Suprapubic skin (tissue), 4 donors: ENCODE measurements at places on chromosomes 1 and 21. TPM values are rescaled to one million over a fixed set of nuclear protein-coding genes. Genes with fewer than 3 reads are reported as not detected.

CLCA4 gene
- total RNA-seq, result 2.3 TPM

CRB1 gene
- total RNA-seq, result not detected

RNU1-4 gene
- under 0.01 TPM for total RNA-seq

STXBP3 gene
- 48.8 TPM for total RNA-seq

RPE65 gene
- total RNA-seq, result not detected

WARS2 gene
- 14.9 TPM for total RNA-seq

RPTN gene
- 10.8 TPM for total RNA-seq

GPX7 gene
- total RNA-seq, result 7.5 TPM

HMCN1 gene
- total RNA-seq, result 3.8 TPM

AMPD1 gene
- not detected for total RNA-seq

ASCL5 gene
- total RNA-seq, result not detected

HES4 gene
- 29.0 TPM for total RNA-seq

- DNase-seq, result no peak
Measured at GRCh38 chr1:42453386-42453785, 2.4 kb downstream of the ZMYND12 start.

- DNase-seq, result no peak
Measured at GRCh38 chr1:157966031-157966537, 27.4 kb upstream of the KIRREL1 start.

DNA sequence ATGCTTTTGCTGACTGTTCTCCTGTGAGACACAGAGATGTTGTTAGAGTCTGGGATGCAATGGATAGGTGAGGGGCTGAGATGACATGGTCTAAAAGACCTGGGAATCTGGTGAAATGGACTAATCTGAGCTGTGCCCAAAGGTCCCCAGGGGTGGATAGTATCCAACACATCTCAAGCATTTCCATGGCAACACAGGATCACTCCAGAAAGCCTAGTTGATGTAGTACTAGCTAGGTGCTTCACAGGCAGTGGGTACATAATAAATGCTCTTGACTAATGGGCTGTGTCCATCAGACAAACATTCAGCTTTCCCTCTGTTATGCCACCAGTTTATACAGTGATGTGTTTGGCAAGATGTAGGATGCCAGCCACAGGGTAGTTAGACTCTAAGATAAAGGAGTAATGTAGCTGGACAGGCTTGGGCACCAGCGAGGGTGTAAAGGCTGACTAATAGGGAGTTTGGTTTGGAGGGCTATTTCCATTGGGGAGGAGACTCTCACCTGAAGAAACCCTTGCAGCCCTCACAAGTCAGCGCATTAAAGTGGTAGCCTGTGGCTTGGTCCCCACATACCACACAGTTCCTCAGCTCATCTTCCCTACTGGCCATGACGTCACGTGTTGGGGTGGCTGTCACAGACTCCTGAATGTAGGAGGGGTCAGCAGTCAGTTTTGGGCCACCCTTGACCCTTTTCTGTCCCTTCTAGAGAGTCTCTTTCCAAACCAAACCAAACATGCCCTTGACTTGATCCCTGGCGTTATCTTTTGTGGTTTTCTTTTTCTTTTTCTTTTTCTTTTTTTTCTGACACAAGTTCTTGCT lies 1.8 kb downstream of the NR1I3 start:
- no peak for DNase-seq

DNA sequence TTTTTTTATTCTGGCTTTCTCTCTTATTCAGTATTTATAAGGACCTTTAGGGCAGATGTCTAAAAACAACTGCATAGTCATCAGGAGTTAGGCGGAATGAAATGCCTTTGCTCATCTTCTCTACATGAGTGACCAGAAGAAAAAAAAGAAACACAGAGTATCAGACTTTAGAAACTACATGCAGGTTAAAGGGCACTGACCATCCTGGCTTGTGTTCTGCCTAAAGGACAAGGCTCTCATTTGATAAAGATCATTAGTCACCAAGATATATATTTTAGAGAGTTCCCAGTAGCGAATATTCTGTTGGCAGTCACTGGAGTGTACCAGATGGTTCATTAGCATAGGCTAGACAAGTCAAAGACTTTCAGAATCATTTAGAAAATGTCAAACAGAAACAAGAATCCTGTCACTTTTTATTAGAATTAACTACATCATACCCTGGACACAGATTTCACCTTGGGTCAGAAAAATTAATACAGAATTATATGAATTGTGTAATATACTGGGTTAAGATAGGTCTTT lies 145.6 kb downstream of the NR5A2 start:
- DNase-seq, result no peak

- DNase-seq, result peak; percentile 62
Measured at GRCh38 chr1:221161571-221162041, 282.4 kb downstream of the HLX start.

DNA sequence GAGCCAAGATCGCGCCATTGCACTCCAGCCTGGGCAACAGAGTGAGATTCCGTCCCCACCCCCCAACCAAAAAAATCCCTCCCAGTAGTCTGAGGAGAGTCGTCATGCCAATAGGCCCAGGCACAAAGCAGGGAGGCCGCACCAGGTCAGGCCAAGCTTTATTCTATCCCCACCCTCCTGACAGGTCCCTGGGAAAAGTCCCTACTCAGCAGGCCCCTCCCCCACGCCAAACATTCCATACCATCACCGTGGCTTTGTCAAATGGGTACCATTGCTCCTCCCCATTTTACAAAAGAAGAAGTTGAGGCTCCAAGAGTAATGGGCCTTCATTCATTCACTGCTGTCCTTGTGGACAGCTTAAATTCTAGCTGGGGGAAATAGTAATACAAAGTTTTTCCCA lies 5.3 kb downstream of the GPR3 start:
- no peak for DNase-seq

GRCh38 chr1:117341123-117341522 lies 26.1 kb upstream of the MAN1A2 start:
- no peak for DNase-seq

GRCh38 chr1:168297019-168297730 lies 16.5 kb downstream of the TBX19 start:
- DNase-seq, result no peak
